ENCODE measurements at places on chromosomes 12 and 14.
A peak's percentile ranks its signal among the peaks of the same experiment; 100 is the strongest.

- DNase-seq: no peak
Measured at GRCh38 chr12:91332302-91332701, 149.7 kb upstream of the DCN start.

DNA sequence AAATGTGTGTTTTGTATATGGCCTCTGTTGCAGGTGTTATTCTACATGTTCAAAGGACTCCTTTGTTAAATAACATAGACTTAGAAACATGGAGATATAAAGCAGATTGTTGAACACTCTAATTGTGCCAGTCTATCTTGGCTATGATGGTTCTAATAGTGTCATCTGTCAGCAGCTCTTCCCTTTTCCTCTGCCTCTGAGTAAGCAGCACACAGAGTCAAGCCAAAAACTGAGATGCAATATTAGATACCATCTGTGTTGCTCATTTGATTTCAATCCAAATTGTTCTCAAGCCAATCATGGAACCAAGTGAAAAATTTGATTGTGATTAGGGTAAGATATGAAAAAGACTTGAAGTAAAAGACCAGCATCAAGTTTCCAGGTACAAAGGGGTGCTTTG lies 871.1 kb upstream of the MGAT4C start:
- DNase-seq: no peak

DNA sequence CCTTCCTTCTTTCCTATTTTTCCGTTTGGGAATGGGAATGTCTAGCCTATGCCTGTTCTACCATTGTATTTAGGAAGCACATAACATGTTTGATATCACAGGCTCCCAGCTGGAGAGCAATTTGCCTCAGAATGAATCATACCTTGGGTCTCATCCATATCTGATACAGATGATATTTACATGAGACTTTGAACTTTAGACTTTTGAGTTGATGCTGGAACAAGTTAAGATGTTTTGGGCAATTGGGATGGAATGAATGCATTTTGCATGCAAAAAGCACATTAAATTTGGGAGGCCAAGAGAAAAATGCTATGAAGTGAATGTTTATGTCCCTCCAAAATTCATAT lies 61.9 kb upstream of the BEGAIN start:
- no peak for DNase-seq

DNA sequence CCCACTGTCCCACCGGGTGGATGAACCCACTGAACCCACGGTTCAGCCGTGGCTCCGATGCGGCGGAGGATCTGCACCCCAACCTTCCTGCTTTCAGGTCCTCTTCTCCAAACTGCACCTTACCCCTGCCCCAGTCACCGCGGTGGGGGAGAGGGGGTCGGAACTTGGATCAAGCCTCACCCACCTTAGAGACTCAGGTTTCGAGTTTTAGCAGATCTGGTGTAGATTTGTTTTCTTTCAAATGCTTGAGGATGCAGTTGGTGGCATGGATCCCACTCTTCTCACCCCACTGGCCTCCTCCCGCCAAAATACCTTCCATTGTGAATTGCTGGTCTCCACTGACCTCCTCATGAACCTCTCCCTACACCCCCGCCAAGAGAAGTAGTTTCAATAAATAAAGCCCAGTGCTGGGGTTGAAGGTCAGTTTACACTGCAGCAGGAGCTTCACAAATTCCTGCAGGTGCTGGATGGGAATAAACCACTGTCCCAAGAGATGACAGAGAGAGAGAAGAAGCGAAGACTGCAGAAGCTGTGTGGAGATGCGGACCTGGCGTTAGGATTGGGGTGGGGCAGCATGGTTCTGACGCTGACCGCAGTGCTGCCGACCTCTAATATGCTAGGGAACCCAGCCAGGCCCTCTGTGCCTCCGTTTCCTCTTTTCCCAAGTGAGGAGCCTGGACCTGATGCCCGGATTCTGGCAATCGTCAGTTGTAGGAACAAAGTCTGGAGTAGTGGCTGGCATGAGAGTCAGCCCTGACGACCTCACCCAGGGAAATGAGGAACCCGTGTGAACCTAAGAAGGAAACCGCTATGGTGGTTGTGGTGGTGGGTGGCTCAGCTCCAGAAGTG lies 7.4 kb downstream of the TTC6 start:
- DNase-seq: no peak

DNA sequence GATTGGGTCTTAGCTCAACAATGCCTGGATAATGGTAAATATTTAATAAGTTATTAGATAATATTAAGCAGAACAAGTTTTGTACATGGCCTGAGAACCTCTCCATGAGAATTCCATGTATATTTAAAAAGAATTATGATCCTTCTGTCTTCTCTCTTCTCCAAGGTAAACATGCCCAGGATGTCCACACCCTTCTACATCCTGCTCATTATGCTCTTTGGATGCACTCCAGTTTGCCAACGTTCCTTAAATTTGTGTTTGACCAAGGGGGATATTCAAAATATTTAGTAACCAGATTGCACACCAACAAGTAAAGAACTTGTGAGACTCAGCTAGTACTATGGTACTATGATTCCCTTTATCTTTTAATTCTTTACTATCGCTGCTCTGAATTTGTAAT lies 44.8 kb upstream of the ERGIC2 start:
- no peak for DNase-seq

GRCh38 chr12:130016194-130016593 lies 112.4 kb upstream of the TMEM132D start:
- no peak for DNase-seq

DNA sequence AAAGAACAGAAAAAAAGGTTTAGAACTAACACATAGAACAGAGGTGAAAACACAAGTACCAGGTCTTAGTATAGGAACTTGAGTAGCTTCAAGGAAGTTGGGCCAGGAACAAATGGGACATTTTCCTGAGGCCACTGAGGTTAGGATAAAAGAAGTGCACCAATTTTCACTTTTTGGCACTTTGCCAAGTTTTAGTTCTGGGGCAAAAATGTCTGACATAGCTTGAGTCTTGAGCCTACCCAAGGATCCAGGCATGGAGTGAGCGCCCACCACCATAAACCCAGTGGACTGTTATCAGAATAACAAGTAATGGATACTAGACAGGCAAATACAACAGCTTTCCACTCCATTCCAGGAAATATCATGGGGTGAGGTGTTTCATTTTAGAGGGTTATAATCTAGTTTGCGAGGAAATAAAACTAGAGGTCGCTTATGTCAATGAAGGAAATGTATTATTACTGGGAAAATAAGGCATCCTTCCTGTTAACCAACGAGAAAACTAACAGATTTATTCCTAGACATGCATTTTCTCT lies 199.7 kb upstream of the HMGA2 start:
- DNase-seq: no peak

- no peak for DNase-seq
Measured at GRCh38 chr12:550473-551260, 90.9 kb downstream of the B4GALNT3 start.

DNA sequence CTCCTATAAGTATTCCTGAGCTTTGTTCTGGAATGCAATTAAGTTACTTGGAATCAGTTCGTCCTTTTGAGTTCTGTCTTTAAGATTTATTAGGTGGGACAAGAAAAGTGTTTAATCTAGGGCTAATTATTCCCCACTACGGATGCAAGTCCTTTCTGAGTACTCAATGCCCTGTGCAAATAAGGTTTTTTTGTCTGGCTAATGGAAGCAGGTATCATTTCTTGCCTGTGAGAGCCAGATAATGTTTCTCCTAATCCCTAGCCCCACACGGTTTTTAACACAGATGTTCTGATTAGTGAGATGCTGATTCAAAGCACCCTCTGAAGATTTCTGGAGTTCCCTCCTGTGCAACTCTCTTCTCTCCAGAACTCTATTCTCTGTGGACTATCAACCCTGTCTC lies 296.6 kb upstream of the PRICKLE1 start:
- no peak for DNase-seq

GRCh38 chr12:27253347-27253746 lies 9.3 kb downstream of the STK38L start:
- no peak for DNase-seq

DNA sequence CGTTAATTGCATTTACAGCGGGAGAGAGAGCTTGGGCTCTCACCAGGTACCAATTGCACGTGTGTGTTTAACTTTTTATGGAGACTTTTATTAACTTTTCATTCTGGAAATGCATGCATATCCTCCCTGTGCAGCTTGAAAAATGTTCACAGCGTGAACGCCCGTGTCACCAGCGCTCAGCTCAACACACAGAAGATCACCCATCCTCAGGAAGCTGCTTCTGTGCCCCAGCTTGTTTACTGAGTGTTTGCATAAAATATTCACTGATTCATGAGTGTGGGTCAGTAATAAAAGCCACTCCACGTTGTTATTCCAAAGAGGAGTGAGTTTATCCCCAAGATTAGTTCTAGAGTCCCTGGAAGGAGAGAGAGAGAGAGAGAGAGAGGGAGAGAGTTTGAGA lies 75.5 kb upstream of the FZD10 start:
- DNase-seq: no peak

DNA sequence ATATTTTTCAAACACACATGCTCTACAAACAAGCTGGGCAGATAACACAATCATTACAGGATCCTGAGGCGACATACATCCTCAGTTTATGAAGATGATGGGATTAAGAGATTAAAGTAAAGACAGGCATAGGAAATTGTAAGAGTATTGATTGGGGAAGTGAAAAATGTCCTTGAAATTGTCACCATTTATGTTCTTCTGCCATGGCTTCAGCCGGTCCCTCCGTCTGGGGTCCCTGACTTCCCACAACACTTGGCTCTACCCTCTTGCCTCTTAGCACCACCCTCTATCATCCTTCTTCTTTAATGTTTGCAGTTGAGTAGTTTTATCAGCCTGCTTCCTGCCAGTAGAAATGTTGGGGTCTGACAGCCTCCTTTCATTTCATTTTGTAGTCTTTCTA lies 244.4 kb downstream of the DAD1 start:
- DNase-seq: no peak

DNA sequence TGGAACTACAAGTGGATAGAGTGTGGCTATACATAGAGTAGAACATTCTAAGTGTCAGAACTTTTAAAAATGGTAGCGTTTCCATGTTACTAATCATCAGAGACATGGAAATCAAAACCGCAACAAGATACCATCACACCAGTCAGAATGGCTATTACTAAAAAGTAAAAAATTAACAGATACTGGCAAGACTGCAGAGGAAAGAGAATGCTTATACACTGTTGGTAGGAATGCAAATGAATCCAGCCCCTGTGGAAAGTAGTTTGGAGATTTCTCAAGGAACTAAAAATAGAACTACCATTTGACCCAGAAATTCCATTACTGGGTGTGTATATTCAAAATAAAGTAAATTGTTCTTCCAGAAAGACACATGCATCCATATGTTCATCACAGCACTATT lies 518.6 kb downstream of the NELL2 start:
- no peak for DNase-seq

DNA sequence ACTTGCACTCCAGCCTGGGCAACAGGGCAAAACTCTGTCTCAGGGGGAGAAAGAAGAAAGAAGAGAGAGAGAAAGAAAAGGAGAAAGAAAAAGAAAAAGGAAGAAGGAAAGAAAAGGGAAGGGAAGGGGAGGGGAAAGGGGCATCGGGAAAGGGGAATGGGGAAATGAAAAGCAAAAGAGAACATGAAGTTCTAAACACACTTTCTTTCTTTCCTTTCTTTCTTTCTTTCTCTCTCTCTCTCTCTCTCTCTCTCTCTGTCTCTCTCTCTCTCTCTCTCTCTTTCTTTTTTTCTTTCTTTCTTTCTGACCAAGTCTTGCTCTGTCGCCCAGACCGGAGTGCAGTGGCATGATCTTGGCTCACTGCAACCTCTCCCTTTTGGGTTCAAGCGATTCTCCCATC lies 76.9 kb downstream of the RPS6KA5 start:
- no peak for DNase-seq

- no peak for DNase-seq
Measured at GRCh38 chr14:94612580-94613554, 676 bp downstream of the SERPINA3 start.

DNA sequence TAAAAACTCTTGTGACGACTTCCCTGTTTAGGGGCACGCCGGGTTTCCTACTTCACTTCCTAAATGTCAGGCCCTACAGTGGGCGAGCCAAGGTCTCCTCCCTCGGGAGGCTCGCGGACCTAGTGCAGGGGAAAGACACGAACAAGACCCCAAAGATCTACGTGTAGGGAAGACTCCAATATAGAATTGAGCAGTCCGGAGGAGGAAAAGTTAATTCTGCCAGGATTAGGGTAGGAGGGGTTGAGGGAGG lies 564 bp downstream of the ATXN3 start:
- DNase-seq: peak; percentile 76

GRCh38 chr12:113831476-113831875 lies 134.6 kb downstream of the RBM19 start:
- no peak for DNase-seq

DNA sequence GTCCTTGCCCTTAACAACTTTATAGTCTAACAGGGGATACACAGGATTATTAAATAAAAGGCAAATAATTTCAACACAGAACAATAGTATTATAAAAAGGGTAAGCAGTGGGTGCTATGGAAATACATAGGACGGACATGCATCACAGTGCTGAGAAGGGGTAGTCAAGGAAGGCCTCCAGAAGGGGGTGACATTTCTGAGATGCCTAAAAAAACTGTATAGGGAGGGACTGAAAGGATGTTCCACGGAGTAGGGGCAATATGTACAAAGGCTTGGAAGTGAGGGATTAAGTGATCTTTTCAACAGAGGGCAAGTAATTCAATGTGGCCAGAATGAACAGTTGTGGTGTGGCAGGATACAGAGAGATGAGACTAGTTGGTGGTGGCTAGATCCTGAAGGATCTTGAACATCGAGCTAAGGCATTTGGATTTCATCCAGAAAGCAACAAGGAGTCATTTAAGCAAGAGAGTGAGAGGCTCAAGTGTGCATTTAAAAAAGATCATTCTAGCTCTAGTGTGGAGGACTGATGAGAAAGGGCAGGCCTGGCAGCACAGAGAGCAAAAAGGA lies 8.9 kb upstream of the ATP5MC2 start:
- no peak for DNase-seq

DNA sequence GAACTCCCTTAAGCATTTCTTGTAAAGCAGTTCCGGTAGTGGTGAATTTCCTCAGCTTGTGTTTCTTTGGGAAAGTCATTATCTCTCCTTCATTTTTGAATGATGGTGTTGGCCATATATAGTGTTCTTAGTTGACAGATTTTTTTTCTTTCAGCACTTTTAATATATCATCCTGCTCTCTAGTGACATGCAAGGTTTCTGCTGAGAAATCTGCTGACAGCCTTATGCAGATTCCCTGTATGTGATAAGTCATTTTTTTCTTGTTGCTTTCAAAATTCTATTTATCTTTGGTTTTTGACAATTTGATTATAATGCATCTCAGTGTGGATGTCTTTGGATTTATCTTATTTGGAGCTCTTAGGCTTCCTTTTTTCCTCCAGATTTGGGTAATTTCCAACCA lies 135.7 kb downstream of the PTPRO start:
- no peak for DNase-seq

DNA sequence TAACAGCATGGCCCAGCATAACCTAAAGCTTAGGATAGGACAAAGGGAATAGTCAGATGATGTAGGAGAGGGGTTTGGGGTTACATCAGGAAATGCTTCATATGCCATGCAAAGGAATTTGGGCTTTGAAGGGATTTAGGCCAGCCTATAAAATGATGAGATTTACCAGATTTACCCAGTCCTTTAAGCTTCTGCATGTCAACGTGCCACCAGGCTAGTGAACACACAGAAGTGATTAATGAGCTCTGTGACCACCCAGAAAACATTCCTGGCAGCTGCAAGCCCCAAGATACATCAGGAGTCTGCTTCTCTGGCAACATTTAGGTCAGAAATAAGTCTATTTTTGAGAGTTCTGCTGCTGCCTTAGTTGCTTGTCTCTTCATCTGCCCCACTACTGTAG lies 118.3 kb downstream of the LRIG3 start:
- DNase-seq: no peak

GRCh38 chr14:98578204-98578603 lies 693.8 kb downstream of the BCL11B start:
- DNase-seq: no peak

- DNase-seq: no peak
Measured at GRCh38 chr12:116427200-116427930, 131.8 kb upstream of the MAP1LC3B2 start.
